ENCODE measurements at places on chromosomes 16 and 17.

GRCh38 chr16:72677662-72678447 is 370.1 kb downstream of the ZFHX3 start:
- DNase-seq = no peak

DNA sequence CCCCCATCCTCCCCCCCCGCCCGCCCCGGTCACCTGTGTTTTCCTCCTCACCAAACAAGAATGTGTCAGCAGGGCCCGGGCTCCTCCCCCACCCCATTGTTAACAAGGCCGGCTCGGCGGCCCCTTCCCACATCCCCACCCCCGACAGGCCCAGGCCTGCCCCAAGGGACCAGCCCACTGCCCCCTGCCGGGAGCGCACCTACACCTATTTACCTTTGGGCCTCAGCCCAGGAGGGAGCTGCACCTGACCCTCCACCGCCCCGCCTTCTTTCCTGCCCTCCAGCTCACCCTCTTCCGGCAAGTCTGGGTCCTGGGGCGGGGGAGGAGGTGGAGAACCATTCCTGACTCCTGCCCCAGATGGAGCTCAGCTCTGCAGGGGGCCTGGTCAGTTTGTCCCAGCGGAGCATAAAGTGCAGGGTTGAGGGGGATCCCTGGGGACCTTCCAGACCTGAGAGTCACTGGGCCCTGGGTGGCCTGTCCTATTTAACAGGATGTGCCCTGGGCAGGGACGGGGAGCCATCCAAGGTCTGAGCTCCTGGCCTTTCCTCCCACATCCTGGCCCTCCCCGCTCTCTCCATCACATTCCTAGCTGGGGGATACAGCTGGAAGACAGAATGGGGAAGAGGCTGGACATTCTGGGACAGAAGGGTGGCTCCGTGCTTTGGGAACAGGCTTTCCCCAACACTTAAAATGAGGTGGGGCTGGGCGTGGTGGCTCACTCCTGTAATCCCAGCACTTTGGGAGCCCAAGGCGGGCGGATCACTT is 8.3 kb downstream of the FOXJ1 start:
- no peak for DNase-seq

DNA sequence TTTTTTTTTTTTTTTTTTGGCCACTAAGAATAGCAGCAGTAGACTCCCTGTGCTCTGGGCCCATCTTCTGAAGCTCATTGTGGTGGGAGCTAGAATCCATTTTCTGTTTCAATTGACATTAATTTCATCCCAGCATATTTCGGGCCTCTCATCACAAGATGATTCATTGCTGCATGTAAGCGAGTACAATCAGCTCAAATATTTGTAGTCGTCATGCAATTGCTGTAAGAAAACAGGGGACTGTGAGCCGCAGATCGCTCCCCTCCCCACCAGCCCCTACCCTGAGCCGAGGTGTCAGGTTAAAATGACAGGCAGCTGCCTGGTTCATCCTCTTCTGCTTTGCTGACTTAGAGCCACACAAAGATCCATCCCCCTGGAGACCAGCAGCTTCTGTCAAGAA is 358.8 kb upstream of the CDH5 start:
- DNase-seq = no peak

DNA sequence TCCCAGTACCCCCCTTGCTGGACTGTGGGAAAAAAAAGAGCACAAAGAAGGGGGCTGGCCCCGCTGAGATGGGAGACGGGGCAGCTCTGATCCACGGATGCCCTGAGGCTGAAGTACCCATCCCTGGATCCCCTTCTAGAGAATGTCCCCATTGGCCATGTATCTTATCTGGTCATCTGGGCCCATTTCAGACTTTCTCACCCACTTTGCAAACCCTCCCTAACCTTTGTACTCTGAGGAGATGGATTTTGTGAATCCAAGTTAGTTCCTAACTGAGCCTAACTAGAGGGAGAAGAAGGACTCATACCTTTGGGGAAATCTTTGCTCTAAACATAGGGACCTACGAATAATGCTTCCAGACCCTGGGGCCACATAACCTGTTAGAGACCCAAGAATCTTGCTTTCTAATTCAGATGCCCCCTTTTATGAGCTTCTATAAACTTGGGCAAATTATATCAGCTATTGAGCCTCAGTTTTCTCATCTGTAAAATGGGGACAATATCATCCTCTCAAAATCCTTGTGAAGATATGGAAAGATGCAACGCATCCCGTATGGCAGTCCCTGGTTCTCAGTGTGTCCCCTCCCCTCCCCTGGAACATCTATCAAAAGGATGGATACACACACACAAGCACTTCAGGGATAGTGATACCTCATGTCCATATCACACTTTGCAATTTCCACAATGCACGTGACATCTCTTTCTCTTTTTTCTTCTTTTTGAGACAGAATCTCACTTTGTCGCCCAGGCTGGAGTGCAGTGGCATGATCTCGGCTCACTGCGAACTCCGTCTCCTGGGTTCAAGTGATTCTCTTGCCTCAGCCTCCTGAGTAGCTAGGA is 16.8 kb upstream of the FZD2 start:
- DNase-seq = no peak

- no peak for DNase-seq
Measured at GRCh38 chr17:2481760-2482159, 29.9 kb downstream of the METTL16 start.
